ENCODE measurements at places on chromosomes 12 and 14.

GRCh38 chr14:34072921-34073320, 122.0 kb upstream of the EGLN3 start:
- no peak for DNase-seq

GRCh38 chr14:101480747-101481530, 80.4 kb upstream of the DIO3 start:
- DNase-seq = no peak

DNA sequence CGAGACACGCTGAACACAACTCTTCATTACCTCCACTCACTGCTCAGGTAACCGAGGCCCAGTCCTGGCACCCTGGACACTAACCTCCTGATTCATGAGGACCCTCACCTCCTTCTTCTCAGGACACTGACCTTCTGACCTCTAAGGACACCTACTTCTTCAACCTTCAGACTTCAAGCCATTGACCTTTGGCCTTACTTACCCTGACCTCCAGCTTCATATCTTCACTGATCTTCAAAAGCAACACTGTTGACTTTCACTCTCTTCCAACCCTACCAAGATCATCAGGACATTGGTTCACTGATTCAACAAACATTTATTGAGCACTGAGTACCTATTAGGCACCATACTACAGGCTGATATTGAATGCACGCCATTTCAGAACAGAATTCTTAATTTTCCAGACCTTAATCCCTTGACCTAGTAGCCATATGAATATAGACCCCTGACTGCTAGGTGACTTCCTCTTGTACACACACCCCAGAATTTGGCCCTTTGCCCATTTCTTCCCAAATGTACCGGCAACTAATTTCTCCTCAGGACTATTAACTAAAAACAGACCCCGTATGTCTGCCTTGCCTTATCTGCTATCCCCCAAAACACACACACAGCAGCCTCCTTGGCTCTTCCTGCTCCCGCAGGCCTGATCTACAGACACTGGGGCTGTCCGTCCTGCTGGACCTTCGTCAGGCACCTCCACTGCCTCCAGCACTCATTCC, 5.8 kb downstream of the ARHGEF40 start:
- no peak for DNase-seq

GRCh38 chr14:102583726-102584125, 8.7 kb upstream of the RCOR1 start:
- DNase-seq = no peak

DNA sequence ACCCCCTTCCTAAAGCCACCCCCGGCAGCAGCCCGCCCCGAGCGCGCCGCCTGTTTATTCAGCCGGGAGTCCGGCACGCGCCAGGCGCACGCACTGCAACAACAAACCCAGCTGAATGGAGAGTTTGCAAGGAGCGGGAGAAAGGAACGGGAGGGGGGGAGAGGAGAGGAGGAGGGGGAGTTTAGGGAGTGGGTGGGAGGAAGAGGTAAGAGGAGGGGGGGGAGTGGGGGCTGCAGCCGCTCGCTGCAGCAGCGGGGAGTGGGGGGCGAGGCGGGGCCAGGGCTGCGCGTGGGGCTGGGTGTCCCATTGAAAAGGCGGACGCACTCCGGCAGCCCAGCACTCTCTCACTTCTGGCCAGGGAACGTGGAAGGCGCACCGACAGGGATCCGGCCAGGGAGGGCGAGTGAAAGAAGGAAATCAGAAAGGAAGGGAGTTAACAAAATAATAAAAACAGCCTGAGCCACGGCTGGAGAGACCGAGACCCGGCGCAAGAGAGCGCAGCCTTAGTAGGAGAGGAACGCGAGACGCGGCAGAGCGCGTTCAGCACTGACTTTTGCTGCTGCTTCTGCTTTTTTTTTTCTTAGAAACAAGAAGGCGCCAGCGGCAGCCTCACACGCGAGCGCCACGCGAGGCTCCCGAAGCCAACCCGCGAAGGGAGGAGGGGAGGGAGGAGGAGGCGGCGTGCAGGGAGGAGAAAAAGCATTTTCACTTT, at the start of gene ASCL1:
Gene ASCL1 (plus strand): TSS at position 336 of the 712 bp plus-strand sequence. CDS start 571 bp downstream, outside the sequence.
- no peak for DNase-seq

DNA sequence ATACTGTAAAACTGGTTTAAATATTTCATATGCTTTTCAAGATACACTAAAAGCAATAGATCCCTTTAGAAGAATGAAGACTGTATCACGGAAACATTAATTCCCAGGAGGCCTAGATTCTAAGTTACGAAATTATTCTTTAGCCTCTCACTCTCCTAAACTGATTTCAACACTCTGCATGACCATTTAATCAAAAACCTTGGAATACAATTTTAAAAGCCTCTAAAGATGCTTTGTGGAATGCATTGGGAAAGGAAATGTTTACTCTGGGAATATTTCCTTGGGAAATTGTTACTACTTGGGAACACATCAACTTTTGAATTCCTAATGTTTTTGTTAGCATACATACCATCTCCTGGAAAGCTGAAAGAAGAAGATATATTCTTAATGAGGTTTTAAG, 255.7 kb upstream of the FAR2 start:
- no peak for DNase-seq

GRCh38 chr14:77044783-77045237, 16.3 kb upstream of the IRF2BPL start:
- no peak for DNase-seq

GRCh38 chr14:100536721-100537445, 50.3 kb downstream of the BEGAIN start:
- no peak for DNase-seq

DNA sequence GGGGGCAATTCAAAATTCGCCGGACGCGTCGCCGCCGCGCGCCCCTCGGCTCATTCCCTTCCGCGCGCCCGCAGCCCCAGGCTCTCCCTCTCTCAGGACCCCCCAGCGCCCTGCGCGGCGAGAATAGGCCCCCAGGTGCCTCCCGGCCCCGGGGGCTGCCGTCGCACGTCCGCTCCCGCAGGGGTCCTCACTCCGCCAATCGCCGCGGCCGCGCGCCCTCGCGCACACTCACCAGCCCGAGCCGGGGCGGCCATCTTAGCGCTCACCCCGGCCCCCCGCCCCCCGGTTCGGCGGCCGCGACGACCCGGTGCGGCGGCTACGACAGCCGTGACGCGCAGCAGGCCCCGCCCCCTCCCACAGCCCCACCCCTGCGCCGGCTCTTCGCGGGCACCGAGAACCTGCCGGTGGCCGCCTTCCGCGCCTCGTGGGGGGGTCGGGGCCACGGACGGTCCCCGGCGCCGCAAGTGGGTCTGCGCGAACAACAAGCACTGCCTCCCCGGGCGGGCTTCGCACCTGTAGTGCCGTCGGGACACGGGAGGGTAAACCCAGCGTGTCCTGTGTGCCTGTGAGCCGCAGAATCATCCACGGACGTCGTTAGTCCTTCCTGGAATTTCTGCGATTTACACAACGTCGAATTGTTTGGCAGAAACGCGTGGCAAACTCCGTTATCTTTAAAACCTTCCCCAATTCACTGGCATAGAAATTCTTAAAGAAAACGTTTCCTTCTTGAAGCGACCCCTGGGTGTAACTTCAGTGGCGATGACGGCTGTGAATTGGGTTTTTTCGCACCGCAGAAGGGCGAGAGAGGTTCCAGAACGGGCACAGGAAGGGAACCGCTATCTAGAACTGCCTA, 2.5 kb downstream of the USP44 start:
- DNase-seq = no peak

- DNase-seq = no peak
These were observed 29.0 kb downstream of the TTLL5 start for GRCh38 chr14:75690010-75690409.

GRCh38 chr14:30681752-30682355, 59.7 kb downstream of the SCFD1 start:
- DNase-seq = no peak

DNA sequence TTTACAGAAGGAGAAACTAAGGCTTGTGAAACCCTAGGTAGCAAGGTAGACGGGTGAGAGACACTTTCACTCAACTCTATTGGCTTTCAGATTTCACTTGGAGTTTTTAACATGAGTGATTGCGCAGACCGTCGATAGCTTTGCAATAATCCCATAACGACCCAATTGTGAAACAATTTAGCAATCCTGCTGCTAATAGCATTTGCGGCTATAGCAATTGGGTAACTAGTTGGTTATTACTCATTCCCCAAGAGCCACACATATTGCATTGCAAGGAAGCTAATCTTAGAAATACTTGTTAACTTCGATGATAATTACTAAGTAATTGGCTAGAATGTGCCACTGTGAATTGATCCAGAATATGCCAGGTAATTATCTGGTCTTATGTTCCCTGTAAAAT, 159.9 kb upstream of the NOS1 start:
- no peak for DNase-seq

DNA sequence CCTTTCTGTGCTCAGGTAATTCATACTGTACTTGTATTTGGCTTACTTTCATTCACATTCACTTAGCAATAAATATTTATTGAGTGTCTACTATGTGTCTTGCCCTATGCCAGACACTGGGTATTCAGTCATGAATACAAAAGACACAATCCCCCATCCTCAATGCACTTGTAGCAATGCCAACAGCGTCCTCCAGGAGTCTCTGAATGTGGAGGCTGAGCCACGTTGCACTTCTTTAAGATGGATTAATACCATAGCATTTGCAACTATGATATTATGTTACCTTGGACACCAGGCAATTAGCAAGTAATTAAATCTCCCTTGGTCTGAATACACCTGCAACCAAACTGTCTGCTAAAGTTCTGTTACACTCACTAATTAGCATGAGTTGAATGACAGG, 58.8 kb downstream of the OTX2 start:
- DNase-seq = no peak

GRCh38 chr14:67228325-67228984, 12.8 kb upstream of the PALS1 start:
- DNase-seq = no peak

GRCh38 chr12:117538032-117538690, 176.7 kb upstream of the NOS1 start:
- no peak for DNase-seq

GRCh38 chr14:101370593-101371569, 190.4 kb upstream of the DIO3 start:
- DNase-seq = no peak

GRCh38 chr12:19780460-19780859, 341.2 kb downstream of the AEBP2 start:
- no peak for DNase-seq

DNA sequence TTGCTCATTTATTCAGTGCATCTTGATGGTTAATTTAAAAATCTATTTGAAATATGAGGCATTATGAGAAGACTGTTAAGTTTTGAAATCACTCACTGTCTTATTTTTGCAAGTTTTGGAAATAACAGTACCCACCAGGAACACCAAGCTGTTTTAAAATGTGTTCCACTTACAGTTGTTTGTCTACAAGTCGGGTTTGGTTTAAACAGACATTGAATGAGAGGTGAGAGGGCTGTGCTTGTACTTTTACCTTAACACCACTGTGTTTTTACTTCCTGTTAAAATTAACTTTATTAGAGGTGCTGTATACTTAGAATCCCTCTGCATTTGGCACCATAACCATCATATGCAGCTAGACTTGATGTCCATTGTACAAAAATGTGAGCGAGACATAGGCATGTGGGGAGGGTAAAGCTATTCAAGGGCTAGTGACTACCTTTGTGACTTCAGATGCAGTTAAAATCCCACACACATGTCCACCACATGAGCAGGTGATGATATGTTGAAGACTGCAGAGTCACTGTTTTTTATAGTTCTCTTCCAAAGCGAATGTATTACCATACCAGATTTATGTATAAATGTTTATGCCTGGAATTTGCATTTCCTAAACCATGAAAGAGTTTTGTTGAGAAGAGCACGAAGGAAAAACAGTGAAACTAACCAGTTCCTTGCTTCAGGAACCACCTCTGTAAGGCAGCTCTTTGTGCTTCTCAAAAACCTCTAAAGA, 12.9 kb downstream of the ELK3 start:
- DNase-seq = no peak

DNA sequence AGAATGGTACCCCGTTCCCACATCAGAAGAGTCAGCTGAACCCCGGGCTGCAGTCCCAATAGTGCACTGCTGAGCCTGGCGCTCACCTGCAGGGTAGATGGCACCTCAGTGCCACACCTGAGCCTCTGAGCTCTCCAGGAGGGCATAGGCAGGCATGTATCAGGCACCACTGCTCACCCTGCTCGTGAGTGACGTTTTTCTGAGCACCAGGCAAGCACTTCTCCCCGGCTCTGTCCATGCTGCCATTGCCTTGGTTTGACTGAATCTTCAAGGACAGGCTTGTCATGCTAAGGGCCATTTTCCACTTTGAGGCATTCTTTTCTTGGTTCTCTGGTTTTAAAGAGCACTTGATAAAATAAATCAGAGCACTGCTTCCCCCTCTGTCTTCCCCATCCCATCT, 161.6 kb upstream of the PRMT8 start:
- DNase-seq = no peak

DNA sequence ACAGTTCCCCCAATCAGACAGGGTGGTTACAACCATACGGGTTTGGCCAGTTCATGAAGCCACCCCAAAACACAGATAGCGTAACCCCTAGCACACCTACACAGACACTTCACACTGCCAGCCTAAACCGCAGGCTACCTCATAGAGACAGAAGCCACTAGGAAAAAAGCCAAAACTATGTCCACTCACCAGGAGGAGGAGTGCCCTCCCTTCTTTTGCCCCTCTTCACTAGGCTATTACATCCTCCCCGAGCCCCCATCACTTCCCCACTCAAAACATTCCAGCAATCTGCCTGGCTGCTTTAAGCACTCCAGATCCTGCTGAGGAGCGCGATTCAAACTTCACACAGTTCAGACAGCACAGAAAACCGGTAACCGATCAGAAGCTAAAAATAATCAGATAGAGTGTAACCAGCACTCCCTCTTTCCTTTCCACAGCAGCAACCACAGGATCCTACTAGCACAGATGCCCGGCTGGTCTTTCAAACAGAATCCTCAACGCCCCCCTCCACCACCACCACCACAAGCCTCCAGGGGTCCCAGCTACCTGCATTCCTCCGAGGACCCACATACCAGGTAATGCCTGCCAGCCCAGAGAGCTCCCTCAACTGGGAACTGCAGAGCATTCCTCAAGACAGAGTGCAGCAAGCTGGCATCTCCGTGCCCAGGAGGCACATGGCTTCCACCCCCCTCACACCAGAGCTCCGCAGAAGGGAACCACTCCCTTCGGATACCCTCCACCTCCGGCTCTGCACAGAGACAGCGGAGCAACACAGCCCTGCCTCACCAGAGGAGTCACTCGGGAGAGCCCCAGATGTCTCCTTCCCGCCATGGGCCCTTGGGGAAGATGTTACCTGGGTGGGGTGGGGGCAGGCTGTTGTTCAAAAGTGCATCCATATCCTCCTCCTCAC, 1.5 kb downstream of the CHD4 start:
- no peak for DNase-seq

GRCh38 chr12:69524755-69525469, 54.7 kb downstream of the FRS2 start:
- DNase-seq = no peak

- DNase-seq = no peak
These were observed 12.2 kb downstream of the DNAI7 start for GRCh38 chr12:25182765-25183164.

DNA sequence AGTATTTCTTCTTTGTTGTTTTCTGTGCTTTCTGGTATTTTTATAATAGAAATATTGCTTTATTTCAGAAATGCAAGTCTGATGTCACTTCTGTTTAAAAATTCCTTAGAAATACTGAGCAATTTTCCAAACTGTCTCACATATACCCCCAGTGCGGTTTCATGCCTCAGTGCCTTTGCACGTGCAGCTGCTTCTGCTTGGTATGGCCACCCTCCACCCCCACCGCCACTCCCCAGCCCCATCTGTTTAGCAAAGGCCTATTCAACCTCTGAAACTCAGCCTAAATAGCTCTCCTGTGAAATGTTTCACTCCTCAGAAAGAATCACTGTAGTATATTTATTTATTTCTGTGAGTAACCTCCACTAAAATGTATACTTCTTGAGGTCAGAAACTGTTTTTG, 52.3 kb downstream of the PPM1H start:
- DNase-seq = no peak

GRCh38 chr12:106152334-106152733, 13.6 kb upstream of the NUAK1 start:
- no peak for DNase-seq
